ENCODE measurements at places on chromosomes 3 and 15. TPM values are rescaled to one million over a fixed set of nuclear protein-coding genes. Genes with fewer than 3 reads are reported as not detected.

DNA sequence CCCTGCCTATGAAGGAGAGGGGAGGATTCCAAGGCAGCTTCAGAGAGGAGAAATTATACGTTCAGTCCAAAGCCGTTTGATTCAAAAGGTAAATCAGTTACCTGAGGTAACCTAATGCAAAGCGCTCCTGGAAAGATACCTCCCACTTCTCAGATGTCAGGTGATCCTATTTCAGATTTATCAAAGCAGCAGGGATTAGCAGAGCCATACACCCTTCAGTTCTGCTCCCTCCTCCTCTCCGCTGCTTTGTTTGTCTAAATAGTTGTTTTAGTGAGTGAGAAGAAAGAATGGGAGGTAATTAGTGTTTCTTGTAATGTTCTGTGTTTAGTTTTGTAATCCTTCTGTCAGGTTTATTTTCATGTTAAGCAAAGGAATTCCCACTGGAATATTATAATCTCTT lies 81.1 kb downstream of the SOX14 start:
- no peak overlapping the region for H3K4me3 ChIP-seq
- H3K27ac ChIP-seq = no peak overlapping the region
- no peak for DNase-seq
- H3K36me3 ChIP-seq = no peaks in the 10 kb centered on the region

DNA sequence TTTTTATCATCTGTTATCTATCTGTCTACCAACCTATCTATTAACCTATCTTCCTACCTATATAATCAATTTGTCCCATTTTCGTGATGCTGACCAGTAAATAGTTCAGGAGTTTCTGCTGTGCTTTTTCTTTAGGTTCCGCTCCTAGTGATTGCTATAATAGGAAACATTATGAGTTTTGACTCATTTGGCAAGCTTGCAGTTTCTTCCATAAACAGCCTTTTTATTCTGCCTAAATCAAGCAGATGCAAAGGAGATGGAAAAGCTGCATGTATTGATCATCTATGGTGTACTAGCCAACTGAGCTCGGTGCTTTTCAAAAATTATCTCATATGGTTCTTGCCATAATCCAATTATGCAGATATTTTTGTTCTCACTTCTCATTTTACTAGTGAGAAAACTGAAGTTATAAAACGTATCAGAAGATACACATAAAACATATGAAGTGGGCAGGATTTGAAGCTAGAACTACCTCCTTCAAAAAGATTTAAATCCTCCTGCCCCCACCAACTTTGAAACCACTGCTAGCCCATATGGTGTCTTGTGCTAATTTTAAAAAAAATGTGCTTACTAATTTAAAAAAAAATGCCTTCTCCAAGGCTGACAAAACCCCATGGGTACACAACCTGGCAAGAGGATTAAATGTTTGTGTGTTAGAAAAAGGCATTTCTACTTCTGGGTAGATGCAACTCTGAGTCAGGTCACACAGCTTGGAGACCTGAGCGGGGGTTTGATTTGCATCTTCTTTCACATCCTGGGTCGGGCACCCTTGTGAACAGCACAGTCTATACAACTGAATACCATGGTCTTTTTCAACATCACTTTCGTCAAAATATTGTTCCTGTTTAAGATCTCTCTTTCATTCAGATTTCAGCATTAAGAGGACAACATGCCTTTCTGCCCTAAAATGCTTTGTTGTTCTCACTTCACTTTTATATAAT lies 267.0 kb downstream of the CHL1 start:
- H3K4me1 ChIP-seq = no peaks in the 10 kb centered on the region
- H3K27me3 ChIP-seq = no peaks in the 10 kb centered on the region
- no peak overlapping the region for H3K27ac ChIP-seq
- DNase-seq = no peak
- no peak overlapping the region for H3K4me3 ChIP-seq

MFSD1 gene
- 53.0 TPM for polyA plus RNA-seq

- no peaks in the 10 kb centered on the region for H3K27me3 ChIP-seq
- H3K4me3 ChIP-seq = no peak overlapping the region
- DNase-seq = no peak
- no peak overlapping the region for H3K27ac ChIP-seq
- peaks cover 45% of the 10 kb centered on the region for H3K4me1 ChIP-seq
- no peaks in the 10 kb centered on the region for H3K36me3 ChIP-seq
These were observed 84.1 kb downstream of the ST6GAL1 start for GRCh38 chr3:187014417-187014864.

- H3K4me1 ChIP-seq = no peaks in the 10 kb centered on the region
- DNase-seq = no peak
- H3K27me3 ChIP-seq = no peaks in the 10 kb centered on the region
- no peaks in the 10 kb centered on the region for H3K36me3 ChIP-seq
- H3K4me3 ChIP-seq = no peak overlapping the region
These were observed 75.6 kb downstream of the AQP9 start for GRCh38 chr15:58213587-58214338.

GRCh38 chr3:54157860-54158259 lies 35.5 kb downstream of the CACNA2D3 start:
- no peak overlapping the region for H3K4me3 ChIP-seq
- no peaks in the 10 kb centered on the region for H3K4me1 ChIP-seq
- H3K27ac ChIP-seq = no peak overlapping the region
- H3K36me3 ChIP-seq = no peaks in the 10 kb centered on the region
- H3K27me3 ChIP-seq = no peaks in the 10 kb centered on the region
